Fibroblast of lung (primary cell): ENCODE measurements at places on chromosomes 2 and 18. TPM values are rescaled to one million over a fixed set of nuclear protein-coding genes. Genes with fewer than 3 reads are reported as not detected.

The MOGAT1 gene
- total RNA-seq, result not detected in 2 replicates

The SH3YL1 gene
- 28.5 and 36.5 TPM in 2 replicates for total RNA-seq

The NAT8 gene
- not detected in 2 replicates for total RNA-seq

The KLHL41 gene
- 3.8 and 4.6 TPM in 2 replicates for total RNA-seq

The COL4A3 gene
- total RNA-seq, result 0.26 and 0.33 TPM in 2 replicates

The LYPD6B gene
- total RNA-seq, result not detected in 2 replicates

The LYPD1 gene
- total RNA-seq, result 0.17 and 0.26 TPM in 2 replicates

The ERFE gene
- total RNA-seq, result 1.3 and 1.5 TPM in 2 replicates

The TBC1D8 gene
- total RNA-seq, result 3.3 and 3.8 TPM in 2 replicates

The IHH gene
- not detected in 2 replicates for total RNA-seq

The CRYBA2 gene
- not detected in 2 replicates for total RNA-seq

The SGPP2 gene
- not detected in 2 replicates for total RNA-seq

The MATN3 gene
- 0.51 and 2.3 TPM in 2 replicates for total RNA-seq

The CRYGC gene
- total RNA-seq, result not detected in 2 replicates

The SIGLEC15 gene
- 0.51 and 1.5 TPM in 2 replicates for total RNA-seq

The MROH2A gene
- not detected in 2 replicates for total RNA-seq

The CENPA gene
- total RNA-seq, result 1.8 and 9.7 TPM in 2 replicates

The PDCD1 gene
- not detected in 2 replicates for total RNA-seq

The SMAD7 gene
- 16.3 and 23.1 TPM in 2 replicates for total RNA-seq

The SERPINB12 gene
- total RNA-seq, result not detected in 2 replicates

The EEF1B2 gene
- total RNA-seq, result 439 and 578 TPM in 2 replicates

The ZSCAN30 gene
- 13.4 and 29.2 TPM in 2 replicates for total RNA-seq

The SULT1C4 gene
- total RNA-seq, result 0.26 and 0.50 TPM in 2 replicates

The SLC19A3 gene
- 0.17 and 1.0 TPM in 2 replicates for total RNA-seq
